D721Med (cell line): ENCODE measurements at places on chromosomes 12 and 14.

GRCh38 chr12:20463913-20464524 is 95.7 kb downstream of the PDE3A start:
- DNase-seq: no peak

DNA sequence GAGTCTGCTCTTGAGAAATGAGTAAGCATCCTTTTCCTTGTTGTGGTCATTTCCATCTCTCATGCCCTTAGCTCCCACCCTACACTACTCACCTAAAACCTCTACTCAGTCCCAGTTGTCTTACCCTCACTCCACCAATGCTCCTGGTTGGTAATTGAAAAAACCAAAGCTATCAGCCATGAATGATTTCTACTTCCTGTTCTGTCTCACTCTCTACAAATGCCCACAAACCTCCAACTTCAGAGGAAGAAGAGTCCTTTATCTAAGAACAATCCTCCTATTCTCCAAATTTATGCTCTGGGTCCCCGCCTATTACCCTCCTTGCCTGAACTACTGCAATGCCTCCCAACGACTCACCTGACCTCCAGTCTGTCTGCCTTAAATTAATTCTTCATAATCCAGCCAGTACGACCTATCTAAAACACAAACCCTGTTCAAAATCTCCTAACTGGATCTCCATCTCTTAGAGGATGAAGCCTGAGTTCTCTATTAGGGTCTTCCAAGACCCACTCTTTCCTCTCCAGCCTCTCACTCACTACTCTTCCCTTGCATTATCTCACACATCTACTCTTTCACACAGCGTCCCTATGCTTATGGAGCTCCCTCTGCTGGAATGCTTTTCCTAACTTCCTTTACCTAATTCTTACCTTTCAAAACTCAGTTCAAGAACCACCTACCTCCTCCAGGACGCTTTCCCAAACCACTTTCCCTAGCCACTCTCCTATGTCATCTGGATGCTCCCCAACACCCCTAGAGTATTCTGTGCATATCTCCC is 2.2 kb downstream of the DHRS1 start:
- no peak for DNase-seq

GRCh38 chr12:88630561-88630960 is 50.3 kb upstream of the KITLG start:
- DNase-seq: no peak

DNA sequence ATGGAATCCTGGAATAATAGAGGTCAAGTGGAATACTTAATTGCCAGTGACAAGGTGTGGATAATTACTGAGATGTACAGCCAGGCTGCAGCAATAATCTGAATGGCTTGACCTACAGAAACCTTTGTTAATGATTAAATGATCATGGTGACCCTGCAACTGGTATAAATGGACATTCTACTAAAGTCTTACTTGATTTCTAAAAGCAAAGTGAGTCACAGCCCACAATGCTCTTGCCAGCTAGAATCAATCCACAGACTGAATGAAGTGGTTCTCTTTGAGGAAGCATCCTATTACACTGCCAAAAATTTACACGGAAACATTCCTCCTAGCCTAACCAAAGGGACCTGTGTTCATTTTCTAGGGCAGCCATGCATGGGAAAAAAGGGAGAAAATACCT is 518.5 kb downstream of the SOX5 start:
- DNase-seq: no peak

DNA sequence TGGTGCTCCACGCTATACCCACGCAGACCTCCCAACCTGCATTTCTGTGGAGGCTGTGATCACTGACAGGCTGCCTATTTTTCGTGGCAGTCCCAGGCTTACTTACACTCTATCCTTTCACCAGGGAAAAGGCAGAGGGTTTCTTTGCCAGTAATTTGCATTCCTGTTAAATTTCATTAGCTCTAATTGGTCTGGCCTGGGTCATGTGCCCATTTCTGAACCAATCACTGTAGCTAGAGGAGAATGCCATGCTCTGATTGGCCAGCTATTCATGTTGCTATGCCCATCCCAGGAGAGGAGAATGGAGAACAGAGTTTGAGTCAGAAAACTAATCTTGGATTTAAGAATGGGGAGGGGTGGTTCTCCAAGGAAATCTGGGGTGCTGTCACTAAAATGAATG is 43.2 kb upstream of the TUNAR start:
- no peak for DNase-seq

DNA sequence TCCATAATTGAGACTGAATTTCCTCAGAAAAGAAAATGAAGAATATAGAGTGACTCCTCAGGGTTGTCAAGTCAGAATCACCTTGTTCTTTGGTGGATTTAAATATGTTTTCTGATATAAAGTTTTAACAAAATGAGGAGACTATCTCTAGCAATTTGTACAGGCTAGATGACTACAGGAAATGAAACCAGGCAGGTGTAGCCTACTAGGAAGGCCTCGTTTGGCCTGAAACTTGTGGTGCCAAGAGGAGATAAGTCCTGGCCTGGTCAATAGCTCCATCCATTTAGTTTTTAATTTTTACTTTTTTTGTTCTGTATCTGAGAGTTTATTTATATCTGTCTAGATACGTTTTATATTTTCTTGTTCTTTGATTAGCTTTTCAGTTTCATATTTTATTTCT is 41.5 kb downstream of the SNAPC1 start:
- no peak for DNase-seq

DNA sequence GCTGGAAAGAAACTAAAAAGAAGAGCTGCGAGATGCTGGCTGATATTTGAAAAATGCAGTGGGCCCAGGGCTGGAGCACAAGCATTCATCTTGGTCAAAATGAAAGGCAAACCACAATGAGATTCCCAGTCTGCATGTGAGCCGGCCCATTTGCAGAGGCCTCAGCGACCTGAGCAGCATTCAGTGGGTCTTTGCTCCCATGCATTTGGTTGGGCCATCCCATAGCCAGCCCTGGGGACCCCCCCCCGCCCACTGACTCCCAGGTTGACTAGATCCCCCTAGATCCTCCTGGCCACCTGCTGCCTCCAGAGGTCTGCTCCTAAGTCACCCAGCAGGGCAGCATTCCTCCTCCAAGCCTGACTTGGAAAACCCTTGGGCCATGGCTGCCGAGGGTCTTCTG is 59.8 kb downstream of the PRMT8 start:
- no peak for DNase-seq

GRCh38 chr12:114444422-114445279 is 38.7 kb upstream of the TBX5 start:
- no peak for DNase-seq

DNA sequence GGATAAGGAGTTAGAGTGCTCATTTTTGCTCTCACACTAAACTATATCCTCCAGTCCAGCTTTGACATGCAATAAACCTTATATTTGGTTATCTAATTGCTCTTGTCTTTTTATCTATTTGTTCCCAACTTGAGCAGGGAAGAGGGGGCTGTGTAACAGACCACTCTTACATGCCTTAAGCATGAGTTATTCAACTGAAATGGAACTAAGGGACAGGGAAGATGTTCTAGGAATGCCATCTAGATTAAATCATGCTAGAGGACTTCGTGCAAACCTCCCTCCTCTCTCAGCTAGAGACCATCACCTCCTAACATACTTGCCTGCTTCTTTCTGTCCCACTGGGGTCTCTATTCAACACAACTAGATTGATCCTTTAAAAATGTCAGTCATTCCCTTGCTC is 20.6 kb downstream of the SPX start:
- DNase-seq: no peak

DNA sequence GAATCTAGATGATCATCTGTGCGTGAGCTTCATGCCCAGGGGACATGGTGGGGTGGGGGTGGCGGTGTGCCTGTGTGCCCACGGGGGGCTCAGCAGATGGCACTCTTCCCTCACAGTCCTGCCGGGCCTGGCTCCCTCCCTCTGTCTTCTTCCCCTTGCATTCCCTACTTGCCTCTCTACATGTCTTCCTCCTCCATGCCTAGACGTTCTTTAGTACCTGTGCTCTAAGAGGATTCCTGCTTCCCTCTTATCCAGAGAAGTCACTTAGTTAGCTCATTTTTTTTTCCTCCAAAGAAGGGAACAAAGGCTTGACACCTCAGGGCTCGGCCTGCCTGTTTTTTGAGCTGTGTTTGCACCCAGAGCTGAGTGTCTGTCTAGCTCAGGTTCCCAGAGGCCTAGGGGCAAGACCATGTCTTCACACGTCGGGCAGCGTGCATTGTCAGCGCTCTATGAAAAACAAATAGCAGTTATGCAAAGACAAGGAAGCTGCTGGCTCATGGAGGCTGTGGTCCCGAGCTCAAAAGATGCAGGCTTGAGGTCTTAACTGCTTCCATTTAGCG is 48.8 kb downstream of the NINJ2 start:
- no peak for DNase-seq

DNA sequence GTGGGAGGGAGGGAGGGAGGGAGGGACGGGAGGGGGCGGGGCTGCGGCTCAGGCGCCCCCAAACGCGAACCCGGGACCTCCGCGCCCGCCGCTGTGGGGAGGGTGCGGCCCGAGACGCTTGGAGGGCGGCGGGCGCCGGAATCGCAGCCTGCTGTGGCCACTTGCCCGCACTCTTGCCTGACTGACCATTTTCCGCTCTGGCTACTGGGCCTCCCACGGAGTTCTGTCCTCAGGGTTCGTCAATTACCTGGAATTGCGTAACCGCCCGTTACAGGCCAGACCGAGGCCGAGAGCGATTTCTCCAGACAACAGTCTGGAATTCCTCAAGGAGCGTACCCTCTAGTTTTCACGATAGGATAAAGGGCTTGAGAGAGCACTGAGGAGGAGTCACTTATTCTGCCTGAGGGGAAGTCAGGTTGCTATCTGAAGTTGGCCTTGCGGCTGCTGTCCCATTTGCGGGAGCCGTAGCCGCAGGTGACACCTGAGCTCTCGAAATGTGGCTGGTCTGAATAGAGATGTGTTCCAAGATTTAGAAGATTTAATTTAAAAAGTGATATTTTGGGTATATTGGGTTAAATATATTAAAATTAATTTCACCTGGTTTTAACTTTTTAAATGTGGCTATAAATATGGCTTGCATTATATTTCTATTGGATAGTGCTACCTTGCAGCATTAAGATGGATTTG is 446 bp upstream of the ZNF641 start:
- DNase-seq: no peak

DNA sequence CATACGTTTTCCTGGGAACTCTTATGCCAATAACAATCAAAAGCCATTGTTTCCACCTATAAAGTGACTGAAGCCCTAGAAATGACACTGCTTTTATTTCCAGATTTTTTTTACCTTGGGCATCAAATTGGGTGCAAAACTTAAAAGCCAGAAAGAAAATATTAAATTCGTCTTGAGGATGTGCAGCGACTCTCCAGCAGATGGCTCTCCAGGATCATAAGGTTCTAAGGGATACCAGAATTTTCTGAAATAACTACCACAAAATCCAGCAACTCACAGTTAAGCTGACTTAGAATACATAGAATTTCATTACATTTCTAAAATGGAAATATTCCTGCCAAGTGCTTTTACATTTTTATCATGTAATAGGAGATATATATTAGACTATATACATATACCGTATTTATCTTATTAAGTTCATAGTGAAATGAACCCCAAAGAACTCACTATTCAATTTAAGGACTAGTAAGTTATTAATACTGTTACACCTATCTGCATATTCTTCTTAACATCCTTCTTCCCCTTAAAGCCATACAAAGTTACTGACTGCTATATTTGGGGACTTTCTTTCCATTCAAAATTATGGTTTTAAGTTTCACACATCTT is 44.0 kb downstream of the ARMH4 start:
- DNase-seq: no peak

DNA sequence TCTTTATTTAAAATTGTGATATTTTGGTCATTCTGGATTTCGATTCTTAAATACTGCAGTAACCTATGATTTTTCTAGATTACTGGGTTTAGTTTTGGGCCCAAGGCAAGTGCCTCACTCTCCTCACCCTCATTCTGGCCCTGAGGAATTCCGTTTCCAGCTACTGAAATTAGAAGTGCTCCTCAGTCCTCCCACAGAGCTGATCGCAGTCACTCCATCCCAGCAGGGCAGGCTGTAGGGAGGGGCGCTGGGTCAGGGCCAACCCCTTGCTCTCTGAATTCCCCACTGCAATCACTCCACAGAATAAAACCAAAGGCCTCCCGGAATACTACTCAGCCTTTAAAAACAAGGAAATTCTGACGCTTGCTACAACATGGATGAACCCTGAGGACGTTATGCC is 66.5 kb upstream of the DIO3 start:
- DNase-seq: no peak

- DNase-seq: peak; percentile 94
Measured at GRCh38 chr12:51846911-51847642, 1.4 kb downstream of the FIGNL2 start.

DNA sequence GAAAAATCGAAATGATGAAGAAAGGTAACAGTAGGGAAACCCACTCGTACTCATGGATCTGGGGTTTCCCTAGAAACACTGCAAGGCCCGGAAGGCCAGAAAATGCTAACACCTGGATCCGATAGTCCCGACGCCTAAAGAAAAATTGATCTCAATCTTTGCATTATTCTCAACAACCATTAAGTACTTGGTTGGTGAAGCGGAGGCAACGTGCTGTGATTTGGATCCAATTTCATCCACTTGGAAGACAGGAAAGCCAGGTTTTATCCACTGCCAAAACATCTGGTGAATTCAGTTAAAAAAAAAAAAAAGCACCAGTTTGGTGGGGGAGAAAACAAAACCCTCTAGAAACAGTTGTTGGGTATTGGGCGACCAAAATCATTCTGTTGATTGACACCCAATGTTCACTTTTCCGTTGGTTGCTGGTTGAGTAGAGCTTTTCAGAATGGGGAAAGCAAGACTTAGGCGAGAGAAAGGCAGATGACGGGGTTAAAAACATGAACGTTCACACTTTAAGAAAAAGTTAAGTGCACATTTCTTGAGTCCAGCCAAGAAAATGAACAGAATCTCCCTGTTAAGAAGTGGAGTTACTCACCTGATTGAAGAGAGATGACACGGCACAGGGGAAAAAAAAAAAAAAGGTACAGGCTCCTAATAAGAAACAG is 41.9 kb upstream of the MED13L start:
- DNase-seq: no peak

DNA sequence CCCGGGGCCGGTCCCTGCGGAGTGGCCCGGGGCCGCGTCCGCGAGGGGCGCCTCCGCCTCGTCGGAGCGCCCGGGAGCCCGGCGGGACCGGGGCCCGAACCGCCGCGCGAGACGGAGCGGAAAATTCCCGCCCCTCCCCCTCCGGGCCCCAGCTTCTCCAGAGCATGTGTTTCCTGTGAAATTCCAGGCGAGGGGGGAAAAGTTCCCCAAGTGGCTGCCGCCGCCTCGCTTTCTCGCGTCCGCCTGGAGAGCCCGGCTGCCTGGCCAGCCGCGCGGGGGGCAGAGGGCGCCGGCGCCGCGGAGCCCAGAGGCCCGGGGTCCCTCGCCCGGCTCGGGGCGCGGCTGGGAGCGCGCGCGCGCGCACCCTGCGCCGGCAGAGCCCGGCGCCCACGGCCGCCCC is 904 bp downstream of the CACNA1C start:
- no peak for DNase-seq

- no peak for DNase-seq
Measured at GRCh38 chr12:122593910-122594309, 66.9 kb downstream of the KNTC1 start.

DNA sequence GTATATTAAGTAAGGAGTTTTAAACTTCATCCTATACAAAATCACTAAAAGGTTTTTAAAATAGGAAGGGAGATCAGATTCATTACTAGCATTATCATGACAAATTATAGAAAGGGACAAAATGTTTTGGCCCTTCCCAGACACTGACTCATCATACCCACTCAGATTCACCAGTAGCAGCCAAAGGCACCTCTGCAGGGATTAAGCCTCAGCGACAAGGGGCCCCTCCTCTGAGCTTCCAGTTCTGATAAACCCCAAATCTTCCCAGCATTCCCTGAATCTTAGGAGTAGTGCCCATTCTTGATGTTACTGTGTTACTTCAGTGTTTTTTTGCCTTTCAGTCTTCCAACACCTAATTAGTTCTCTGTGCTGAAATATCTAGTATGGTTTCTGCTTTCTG is 14.5 kb downstream of the KRAS start:
- no peak for DNase-seq

GRCh38 chr12:77777274-77777673 is 53.4 kb upstream of the NAV3 start:
- no peak for DNase-seq
